ENCODE measurements at places on chromosomes 5 and 9.

- DNase-seq = peak; percentile 88
These were observed 226.9 kb downstream of the SMARCA2 start for GRCh38 chr9:2241836-2242741.

DNA sequence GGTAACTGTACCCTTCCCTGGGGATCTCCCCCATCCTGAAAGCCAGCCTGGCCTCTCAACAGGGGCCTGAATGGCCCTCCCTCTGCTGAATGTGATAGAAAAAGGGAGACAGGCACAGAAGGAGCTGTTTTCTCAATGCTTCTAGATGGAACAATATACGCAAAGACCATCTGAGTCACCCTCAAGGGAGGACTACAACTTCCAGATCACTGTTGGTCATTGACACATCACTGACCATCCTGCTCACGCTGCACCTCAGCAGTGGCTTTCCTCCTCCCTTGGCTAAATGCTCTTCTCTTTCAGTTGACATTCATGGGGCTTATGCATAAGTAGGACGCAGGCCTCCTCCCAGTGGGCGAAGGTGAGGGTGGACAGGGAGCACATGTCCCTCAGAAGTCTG, 112.2 kb upstream of the SHB start:
- DNase-seq = no peak

- no peak for DNase-seq
These were observed 2252.4 kb downstream of the MAT2B start for GRCh38 chr5:165757791-165758190.

GRCh38 chr5:159096243-159096923, 3.3 kb downstream of the EBF1 start:
- no peak for DNase-seq

DNA sequence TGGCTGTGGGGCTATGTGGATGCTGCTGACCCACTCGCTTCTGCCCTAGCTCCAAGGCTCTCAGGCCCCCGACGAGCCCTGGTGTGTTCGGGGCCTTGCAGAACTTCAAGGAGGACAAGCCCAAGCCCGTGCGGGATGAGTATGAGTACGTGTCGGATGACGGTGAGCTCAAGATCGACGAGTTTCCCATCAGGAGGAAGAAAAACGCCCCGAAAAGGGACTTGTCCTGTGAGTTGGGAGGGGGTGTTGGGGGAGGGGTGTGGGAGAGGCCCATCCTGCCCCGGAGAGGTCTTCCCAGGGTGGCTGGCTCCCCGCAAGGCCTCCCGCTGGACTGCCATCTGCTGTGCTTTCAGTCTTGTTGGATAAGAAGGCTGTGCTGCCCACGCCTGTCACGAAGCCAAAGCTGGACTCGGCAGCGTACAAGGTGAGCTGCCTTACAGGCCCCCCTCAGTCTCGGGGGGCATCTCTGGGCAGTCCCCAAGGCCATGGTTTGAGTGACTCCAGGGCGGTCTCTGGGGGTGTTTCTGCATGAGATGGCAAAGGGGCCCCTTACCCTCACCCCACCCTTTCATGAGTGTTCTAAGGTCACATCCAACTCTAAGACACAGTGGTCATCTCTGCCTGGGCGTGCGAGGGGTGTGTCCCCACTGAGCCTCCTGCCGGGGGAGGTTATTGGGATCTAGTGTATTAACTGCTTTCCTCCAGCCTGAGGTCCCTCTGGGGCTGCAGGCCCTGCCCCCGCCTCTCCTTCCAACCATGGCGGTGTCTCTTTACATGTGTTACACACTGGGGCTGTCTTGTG, 89.5 kb downstream of the PHF2 start:
- no peak for DNase-seq

DNA sequence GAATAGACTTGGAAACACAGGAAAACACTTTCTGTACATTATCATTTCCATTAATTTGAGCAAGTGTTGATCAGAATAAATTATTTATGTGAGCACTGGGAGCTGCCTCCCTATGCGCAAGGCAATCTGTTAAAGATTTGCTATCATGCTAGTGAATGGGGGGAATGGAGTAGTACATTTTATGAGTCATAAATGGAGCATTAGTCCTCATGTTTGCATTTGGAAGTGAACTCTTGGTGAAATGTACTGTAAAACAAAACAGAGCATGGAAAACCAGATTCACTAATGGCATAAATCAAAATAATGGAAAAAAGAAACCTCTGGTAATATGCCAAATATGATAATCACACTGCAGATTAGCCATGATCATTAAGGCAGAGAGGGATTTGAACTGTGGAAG, 40.5 kb upstream of the TMC1 start:
- DNase-seq = no peak

GRCh38 chr9:121684381-121685145, 33.1 kb downstream of the DAB2IP start:
- no peak for DNase-seq

DNA sequence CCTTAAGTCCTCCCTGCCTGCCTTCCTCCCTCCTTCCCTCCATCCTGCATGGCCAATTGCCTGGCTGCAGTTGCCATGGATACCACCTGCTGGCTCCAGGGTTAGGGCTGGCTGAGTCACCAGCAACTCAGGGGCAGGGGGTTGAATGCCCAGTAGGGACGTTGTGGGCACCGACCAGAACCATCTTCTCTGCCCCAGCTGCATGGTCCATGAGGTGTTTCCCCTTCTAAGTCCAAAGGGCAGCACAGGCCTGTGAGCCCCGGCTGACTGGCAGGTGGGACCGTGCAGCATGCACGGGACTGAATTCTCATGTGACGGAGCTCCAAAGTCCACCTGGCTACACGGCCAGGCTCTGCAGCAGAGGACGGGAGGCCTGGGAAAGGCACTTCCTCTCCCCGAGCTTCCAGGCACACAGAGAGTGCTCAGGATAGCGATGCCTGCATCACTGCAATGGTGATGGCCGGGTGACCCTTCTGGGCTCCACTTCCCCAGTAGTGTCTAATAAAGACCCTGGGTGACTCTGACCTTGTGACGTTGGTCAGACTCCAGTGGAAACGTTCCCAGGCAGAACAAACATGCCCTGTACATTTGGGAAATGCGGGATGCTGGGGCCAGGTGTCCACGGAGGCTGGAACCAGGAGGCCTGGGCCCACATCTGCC, 5.7 kb downstream of the ASS1 start:
- DNase-seq = no peak

DNA sequence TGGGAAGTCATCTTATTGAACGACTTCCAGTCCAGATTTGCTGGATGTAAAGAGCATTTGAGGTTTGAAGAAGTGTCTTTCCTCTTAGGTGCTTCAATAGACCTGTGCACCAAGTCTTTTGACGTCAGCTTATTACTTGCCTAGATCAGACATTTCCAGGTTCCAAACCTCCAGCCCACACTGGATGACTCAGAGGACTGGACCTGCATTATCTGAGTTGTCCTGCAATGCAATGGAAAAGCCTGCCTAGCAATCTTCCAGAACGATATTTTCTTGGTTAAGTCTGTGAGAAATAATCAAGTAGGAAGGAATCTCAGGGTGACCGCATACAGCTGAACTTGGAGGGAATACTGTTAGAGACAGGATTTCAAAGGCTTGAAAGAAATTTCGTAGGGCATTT, 147.2 kb upstream of the MOCS2 start:
- no peak for DNase-seq

- DNase-seq = peak; percentile 85
These were observed 1164.6 kb upstream of the CDH18 start for GRCh38 chr5:21152611-21153010.

GRCh38 chr9:127767909-127768331, 10.5 kb downstream of the SH2D3C start:
- no peak for DNase-seq

DNA sequence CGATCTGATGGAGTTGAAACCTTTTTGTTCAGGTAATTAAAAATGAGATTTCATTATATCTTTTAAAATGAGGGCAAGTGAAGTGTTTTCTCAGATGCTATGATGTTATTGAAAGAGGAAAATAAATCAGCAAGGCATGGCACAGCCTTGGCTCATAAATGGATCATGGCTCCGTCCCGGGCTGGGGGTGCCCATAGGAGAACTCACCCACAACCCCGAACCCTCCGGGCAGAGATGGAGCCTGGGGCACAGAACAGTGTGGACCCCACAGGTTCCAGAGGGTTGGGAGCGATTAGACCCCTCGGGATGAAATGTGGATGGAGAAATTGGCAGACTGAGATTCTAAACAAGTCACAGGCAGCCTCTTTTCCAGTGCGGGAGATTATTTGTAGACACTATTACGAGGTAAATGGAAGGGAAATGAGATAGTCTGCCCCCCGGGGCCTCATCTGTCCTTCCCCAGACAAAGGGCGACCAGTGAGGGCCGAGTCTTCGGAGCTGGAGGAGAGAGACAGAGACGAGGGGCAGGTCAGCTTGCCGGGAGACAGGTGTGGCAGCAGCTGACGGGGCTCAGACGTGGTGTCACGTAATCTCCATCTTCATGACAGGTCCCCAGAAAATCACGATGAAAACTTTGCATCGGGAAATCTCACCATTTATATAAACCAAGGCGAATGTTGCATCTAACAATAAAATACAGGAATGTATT, 33.7 kb downstream of the NDUFS6 start:
- DNase-seq = no peak

DNA sequence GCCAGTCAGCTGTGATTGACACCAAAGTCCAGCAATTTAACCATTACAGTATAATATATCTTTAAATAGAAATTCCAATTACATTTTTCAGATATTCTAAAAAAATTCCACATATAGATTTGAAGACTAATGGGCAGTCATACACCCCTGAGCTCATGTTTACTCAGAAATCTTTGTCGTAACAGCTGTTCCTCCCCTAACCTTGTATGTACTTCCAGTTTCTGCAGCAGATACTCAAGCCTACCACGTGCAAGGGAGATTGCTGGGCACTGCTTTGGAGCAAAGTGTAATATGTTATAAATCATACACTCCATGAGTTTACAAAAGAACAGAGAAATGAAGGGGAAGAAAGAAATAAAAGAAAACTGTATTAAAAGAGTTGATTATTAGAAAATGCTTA, 241.2 kb downstream of the TRIM32 start:
- no peak for DNase-seq

GRCh38 chr9:7906783-7907550, 107.4 kb upstream of the DMAC1 start:
- no peak for DNase-seq

DNA sequence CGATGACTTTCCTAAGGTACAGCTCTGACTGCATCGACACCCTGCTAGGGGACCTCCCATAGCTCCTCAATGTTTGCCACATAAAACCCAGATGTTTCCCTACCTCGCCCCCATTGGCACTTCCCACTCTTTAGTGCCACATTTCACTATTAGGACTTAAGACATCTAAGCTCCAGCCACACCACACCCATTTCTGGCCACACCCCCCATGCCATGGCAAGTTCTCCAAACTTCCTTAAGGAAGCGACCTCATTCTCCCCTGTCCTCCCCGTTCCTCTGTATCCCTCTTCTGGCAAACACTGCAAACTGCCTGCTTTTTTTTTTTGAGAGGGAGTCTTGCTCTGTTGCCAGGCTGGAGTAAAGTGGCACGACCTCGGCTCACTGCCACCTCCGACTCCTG, 62.9 kb downstream of the USP20 start:
- no peak for DNase-seq

DNA sequence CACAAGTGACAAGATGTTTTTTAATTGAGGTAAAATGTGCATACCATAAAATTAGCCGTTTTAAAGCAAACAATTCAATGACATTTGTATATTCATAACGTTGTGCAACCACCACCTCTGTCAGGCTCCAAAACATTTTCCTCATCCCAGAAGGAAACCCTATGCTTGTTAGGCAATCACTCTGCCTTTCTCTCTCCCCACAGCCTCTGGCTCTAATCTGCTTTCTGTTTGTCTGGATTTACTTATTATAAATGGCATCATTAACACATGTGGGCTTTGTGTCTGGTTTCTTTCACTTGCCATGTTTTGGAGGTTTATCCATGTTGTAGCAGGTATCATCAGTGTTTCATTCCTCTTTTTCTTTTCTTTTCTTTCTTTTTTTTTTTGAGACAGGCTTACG, 1.4 kb upstream of the N4BP3 start:
- DNase-seq = no peak

- DNase-seq = no peak
These were observed 311.1 kb upstream of the CHD1 start for GRCh38 chr5:99239826-99240360.

DNA sequence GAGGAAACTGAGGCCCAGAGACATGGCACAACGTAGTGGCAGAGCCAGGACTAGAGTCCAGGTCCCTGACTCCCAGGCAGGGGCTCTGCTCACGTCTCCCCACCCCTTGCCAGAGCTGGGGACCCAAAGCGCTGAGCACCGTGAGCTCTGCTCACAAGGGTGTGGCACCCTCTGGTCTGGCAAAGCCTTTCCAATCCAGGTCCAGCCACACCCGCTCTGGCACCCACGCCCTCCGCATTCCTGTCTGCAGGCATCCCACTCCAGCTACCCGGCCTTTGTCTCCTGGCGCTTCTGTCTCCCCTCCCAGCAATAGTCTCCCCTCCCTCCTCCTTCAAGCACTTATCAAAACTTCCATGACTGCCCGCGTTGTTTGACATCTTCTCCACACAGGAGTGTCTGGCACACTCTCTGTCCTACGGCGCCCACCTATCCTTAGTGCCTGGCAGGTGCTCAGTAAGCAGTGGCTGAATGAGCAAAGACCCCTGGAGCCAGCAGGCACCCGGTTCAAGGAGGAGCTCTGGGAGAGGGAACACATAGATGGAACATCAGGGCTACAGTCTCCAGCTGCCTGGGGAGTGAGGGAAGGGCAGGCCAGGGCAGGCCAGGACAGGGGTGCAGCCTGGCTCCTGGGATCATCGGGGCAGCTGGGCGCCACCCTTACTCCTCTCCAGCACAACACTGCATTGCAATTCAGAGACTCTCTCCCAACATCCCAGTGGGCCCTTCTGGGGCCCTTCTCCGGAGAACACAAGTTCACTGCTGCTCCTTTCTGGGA, 12.0 kb downstream of the HIGD2A start:
- no peak for DNase-seq

DNA sequence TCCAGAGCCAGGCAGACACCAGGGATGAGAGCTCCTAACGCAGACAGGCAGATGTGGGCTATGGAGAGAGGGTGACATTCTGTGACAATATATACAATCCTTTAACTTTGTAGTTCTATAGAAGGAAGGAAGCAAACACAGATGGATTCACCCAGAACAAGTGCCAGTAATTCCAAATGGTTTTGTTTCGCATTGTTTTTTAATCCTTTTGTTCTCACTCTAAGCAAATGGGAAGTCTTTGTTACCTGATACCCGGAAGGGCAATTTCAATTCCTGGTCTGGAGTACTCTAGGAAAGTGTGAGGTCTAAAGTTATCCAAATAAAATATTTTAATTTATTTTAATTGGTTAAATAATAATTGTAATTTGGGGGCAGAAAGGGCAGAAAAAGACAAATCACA, 2.5 kb downstream of the FRMD3 start:
- DNase-seq = no peak

- DNase-seq = no peak
These were observed 6.6 kb downstream of the BRD9 start for GRCh38 chr5:886036-886435.

- no peak for DNase-seq
These were observed 158.1 kb downstream of the NPR3 start for GRCh38 chr5:32869216-32869615.

Data from foreskin melanocyte (primary cell).